Left lung (tissue), 14 donors: ENCODE measurements at places on chromosomes 6 and 20.
A peak's percentile ranks its signal among the peaks of the same experiment; 100 is the strongest.

DNA sequence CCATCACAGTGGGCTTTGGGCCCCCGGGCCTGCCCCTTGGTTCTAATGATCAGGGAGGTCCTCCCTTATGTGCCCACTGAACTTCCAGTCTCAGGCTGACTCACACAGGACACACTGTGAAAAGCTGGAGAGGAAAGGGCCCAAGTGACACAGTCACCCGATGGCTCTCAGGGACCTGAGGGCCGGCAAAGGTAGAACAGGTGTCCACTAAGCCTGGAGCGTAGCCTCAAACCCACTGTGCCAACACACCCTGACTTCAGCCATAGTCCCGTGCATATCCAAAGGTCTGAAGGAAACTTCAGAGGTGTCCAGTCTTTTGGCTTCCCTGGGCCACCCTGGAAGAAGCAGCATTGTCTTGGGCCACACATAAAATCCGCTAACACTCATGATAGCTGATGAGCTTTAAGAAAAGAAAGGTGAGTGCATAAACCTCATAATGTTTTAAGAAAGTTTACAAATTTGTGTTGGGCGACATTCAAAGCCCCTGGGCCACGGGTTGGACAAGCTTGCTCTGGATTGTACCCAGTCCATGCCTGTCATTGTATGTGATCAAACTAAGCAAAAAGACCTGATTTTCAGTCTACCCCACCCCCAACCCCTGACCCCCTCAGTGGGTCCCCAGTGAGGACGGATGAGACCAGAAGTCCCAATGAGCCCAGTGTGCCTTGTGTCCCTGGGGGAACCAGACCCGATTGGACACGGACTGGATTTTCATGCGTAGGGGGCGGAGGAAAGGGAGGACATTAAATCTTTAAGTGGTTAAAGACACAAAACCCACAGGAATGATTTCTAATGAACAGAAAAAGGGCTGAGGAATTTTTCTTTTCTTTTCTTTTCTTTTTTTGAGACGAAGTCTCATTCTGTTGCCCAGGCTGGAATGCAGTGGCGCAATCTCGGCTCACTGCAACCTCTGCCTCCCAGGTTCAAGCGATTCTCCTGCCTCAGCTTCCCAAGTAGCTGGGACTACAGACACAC is 6.1 kb downstream of the RAMACL start:
- H3K27ac ChIP-seq: no peak overlapping the region
- DNase-seq: no peak
- no peaks in the 10 kb centered on the region for H3K27me3 ChIP-seq
- H3K36me3 ChIP-seq: no peaks in the 10 kb centered on the region
- peaks cover 11% of the 10 kb centered on the region for H3K4me1 ChIP-seq

DNA sequence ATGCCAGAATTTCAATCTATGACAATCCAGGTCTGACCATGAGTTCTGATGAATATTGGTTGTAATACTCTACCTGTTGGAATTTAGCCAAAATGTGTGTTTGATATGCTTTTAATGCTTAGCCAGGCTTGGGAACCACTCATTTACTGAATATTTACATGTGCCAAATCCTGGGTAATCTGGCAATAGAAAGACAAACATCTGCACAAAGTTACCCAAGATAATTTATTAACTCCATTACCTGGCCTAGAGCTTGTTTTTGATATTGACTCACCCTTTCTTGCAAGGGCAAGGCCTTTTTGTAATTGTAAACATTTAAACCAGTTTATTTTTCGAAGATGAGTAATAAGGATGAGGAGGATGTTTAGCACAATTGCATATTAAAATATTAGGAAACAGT is 13.5 kb upstream of the CD2AP start:
- H3K36me3 ChIP-seq: no peaks in the 10 kb centered on the region
- no peak overlapping the region for H3K4me3 ChIP-seq
- no peaks in the 10 kb centered on the region for H3K4me1 ChIP-seq
- no peak overlapping the region for H3K27ac ChIP-seq
- no peaks in the 10 kb centered on the region for H3K27me3 ChIP-seq

GRCh38 chr6:111418971-111419693 is 63.9 kb downstream of the REV3L start:
- peaks cover 36% of the 10 kb centered on the region for H3K4me1 ChIP-seq
- peaks cover 5% of the 10 kb centered on the region for H3K36me3 ChIP-seq
- no peak overlapping the region for H3K4me3 ChIP-seq
- no peak for DNase-seq

DNA sequence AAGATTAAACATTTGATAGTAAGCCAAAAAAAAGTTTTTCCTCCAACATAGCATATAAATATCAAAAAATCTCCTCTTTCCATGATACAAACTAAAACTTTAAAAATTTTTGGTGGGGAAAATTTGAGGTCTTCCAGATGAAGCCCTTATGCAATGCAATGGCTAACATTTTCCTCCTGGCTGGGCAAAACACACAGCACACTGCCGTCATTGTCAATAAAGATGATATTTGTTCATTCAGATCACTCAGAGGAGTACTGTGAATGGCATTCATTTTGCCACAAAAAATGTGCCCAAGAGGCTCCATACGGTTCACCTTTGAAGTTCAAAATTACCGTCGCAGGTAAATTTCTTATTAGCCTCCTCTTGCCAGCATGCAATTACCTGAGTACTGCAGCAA is 33.9 kb upstream of the FBXO9 start:
- H3K4me1 ChIP-seq: no peaks in the 10 kb centered on the region
- peaks cover 70% of the 10 kb centered on the region for H3K36me3 ChIP-seq
- H3K27me3 ChIP-seq: no peaks in the 10 kb centered on the region
- H3K27ac ChIP-seq: no peak overlapping the region
- DNase-seq: no peak

- peaks cover 28% of the 10 kb centered on the region for H3K4me1 ChIP-seq
- H3K27me3 ChIP-seq: no peaks in the 10 kb centered on the region
- no peak for DNase-seq
Measured at GRCh38 chr20:2918096-2919049, 45.1 kb downstream of the PTPRA start.

GRCh38 chr6:160258346-160259142 is at the start of gene SLC22A2:
Gene SLC22A2 (minus strand): TSS chr6:160258821. CDS start chr6:160258757, 64 bp downstream.
- no peak within 1 kb of the TSS for H3K27ac ChIP-seq
- no peak for DNase-seq
- no peaks in the 10 kb centered on the region for H3K36me3 ChIP-seq
- H3K4me1 ChIP-seq: no peaks in the 10 kb centered on the region
- peaks cover 11% of the 10 kb centered on the region for H3K27me3 ChIP-seq
- H3K4me3 ChIP-seq: no peak within 1 kb of the TSS

GRCh38 chr20:32019156-32019510 is 8.9 kb downstream of the CCM2L start:
- H3K4me3 ChIP-seq: no peak overlapping the region
- H3K27me3 ChIP-seq: peaks cover 99% of the 10 kb centered on the region
- no peak overlapping the region for H3K27ac ChIP-seq

DNA sequence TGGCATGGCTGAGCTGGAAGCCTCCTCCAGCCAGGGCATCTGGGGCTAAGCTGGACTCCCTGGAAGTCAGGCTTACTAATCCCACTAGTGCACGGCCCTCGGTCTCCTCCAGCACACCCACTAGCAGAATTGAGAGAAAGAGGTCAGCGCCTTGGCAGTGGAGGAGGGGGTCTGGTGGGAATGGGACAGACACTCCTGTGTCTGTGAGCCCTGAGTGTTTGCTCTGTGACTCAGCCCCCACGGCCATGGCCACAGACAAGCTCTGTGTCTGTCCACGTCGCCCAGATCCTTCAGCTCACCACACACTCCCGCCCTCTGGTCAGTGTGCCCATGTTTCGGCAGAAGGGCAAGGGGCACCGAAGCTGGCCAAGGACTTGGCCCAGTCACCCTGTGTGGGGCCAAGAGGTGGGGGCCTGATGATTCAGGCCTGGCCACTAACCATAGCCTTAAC is 8.8 kb downstream of the MDFI start:
- no peak for DNase-seq
- no peak overlapping the region for H3K4me3 ChIP-seq
- no peaks in the 10 kb centered on the region for H3K27me3 ChIP-seq
- H3K36me3 ChIP-seq: no peaks in the 10 kb centered on the region
- H3K4me1 ChIP-seq: no peaks in the 10 kb centered on the region
- H3K27ac ChIP-seq: no peak overlapping the region

GRCh38 chr6:20715135-20715806 is 181.0 kb downstream of the CDKAL1 start:
- H3K36me3 ChIP-seq: no peaks in the 10 kb centered on the region
- no peaks in the 10 kb centered on the region for H3K4me1 ChIP-seq
- DNase-seq: no peak
- H3K4me3 ChIP-seq: no peak overlapping the region
- H3K27me3 ChIP-seq: no peaks in the 10 kb centered on the region
- no peak overlapping the region for H3K27ac ChIP-seq

GRCh38 chr6:27101824-27102223 is 145.7 kb upstream of the PRSS16 start:
- no peak overlapping the region for H3K4me3 ChIP-seq
- peaks cover 23% of the 10 kb centered on the region for H3K27me3 ChIP-seq
- H3K27ac ChIP-seq: no peak overlapping the region
- no peak for DNase-seq
- no peaks in the 10 kb centered on the region for H3K36me3 ChIP-seq

- no peak overlapping the region for H3K4me3 ChIP-seq
- no peaks in the 10 kb centered on the region for H3K4me1 ChIP-seq
- DNase-seq: no peak
Measured at GRCh38 chr6:113344969-113345368, 512.2 kb upstream of the MARCKS start.

- no peak overlapping the region for H3K4me3 ChIP-seq
- DNase-seq: no peak
- H3K27me3 ChIP-seq: no peaks in the 10 kb centered on the region
Measured at GRCh38 chr6:25371037-25371347, 91.8 kb downstream of the CARMIL1 start.

- DNase-seq: no peak
- H3K4me3 ChIP-seq: peak overlapping the region; percentile 11
- peaks cover 14% of the 10 kb centered on the region for H3K4me1 ChIP-seq
- peak overlapping the region; percentile 51 for H3K27ac ChIP-seq
- no peaks in the 10 kb centered on the region for H3K36me3 ChIP-seq
- H3K27me3 ChIP-seq: no peaks in the 10 kb centered on the region
Measured at GRCh38 chr6:33428224-33428965, 8.5 kb downstream of the SYNGAP1 start.

DNA sequence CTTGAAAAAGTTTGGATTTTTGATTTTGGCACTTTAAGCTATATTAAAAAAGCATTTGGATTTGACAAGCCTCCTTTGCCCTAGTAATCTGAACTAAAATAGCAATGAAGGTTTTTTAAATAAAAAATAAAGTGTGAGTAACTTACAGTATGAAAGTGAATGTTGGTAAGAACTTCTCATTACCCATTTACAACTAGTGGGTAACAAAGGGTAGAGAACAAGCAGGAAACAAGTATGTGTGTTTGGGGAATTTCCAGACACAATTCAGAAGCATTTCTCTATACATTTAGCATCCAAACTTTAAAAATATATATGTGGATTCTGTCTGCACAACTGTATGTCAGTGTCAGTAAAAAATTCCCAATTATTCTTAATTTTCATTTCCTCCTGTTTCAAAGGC is 2.9 kb downstream of the TMEM30A start:
- H3K27ac ChIP-seq: peak overlapping the region; percentile 92
- peaks cover 78% of the 10 kb centered on the region for H3K4me1 ChIP-seq
- H3K27me3 ChIP-seq: no peaks in the 10 kb centered on the region

DNA sequence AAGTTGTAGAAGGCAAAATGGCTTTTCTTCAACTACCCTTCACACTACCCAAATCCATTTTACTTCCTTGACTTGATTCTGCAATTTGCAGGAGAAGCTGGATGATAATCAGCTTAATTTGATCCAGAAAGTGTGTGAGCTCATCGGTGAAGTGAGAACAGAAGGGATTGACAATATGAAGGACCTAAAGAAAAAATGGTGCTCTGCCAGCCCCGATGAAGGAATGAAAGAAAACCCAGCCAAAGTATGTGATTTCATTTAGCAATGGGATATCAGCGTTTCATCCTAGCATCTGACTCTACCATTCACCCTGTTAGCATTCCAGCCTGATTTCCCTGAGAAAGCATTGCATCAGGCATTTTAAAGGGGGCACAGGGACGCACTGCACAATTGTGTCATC is 41.5 kb downstream of the CD164 start:
- no peaks in the 10 kb centered on the region for H3K27me3 ChIP-seq
- no peak overlapping the region for H3K27ac ChIP-seq
- DNase-seq: no peak
- no peak overlapping the region for H3K4me3 ChIP-seq

GRCh38 chr6:131036601-131037000 is 26.4 kb downstream of the EPB41L2 start:
- no peaks in the 10 kb centered on the region for H3K27me3 ChIP-seq
- H3K27ac ChIP-seq: no peak overlapping the region
- no peak overlapping the region for H3K4me3 ChIP-seq
- no peaks in the 10 kb centered on the region for H3K36me3 ChIP-seq
- no peak for DNase-seq

GRCh38 chr20:11261533-11262000 is 587.8 kb upstream of the JAG1 start:
- no peaks in the 10 kb centered on the region for H3K36me3 ChIP-seq
- H3K4me1 ChIP-seq: no peaks in the 10 kb centered on the region
- DNase-seq: no peak
- H3K4me3 ChIP-seq: no peak overlapping the region
- no peak overlapping the region for H3K27ac ChIP-seq
- H3K27me3 ChIP-seq: no peaks in the 10 kb centered on the region
